ENCODE measurements at places on chromosomes 12 and 14.
A peak's percentile ranks its signal among the peaks of the same experiment; 100 is the strongest.

DNA sequence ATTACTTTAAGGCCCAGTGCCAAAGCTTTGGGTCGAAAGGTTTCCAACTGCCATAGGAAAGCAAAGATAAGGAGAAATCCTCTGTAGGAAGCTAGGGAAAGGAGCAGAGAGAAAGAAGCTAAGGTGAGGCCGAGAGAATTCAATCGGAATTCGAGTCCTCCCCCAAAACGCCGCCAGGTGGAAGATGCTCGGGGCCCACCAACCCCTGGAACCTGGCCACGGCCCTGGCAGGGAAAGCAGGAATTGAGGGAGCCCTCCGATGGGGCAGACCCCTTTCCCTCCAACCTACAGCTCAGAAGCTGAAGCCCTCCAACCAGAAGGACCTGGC is 498 bp downstream of the GMFB start:
- H3K4me1 ChIP-seq = peaks cover 16% of the 10 kb centered on the region
- H3K36me3 ChIP-seq = no peaks in the 10 kb centered on the region
- no peaks in the 10 kb centered on the region for H3K27me3 ChIP-seq
- H3K4me3 ChIP-seq = peak overlapping the region; percentile 93
- DNase-seq = no peak

DNA sequence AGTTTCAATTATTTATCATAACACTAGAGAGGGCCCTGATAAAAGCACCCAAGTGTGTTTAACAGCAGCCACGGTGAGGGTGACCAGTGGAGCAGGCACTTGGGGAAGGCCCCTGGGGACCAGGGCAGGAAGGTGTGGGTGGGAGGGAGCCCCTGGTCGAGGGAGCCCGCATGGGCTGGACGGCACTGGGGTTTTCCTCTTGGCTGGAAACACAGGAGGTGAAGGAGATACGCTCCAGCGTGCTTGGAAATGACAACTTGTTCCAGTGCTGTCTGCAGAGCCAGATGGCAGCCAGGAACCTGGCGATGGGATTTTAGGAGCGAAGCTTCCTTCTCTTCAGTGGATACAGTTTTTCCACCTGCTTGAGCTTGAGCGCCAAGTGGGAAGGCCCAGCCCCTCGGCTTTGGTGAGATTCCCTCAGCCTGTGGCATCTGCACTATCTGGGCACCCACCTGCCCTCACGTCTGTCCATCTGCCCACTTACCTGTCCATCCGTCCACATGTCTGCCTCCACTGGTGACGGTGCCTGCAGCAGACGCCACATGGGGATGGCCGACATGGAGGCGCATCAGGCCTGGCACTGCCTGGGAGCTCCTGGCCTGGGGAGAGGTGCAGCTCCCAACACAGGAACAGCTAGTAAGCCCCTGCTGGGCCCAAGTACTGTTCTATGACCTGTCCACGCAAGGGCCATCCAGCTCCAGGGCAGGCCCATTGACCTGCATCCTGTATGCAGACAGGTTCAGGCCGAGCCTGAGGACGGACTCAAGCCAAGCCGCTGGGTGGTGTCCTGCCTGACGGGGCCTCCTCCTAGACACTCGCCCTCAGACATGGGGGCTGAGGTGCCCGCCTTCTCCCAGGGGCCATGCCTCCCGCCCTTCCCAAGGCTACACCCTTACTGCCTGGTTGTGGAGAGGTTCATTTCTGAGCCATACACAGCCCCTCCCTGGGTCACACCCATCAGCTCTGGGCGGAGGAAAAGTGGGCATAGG is 192.2 kb upstream of the C14orf180 start:
- H3K27me3 ChIP-seq = peaks cover 8% of the 10 kb centered on the region
- H3K4me3 ChIP-seq = no peak overlapping the region
- no peaks in the 10 kb centered on the region for H3K4me1 ChIP-seq
- no peak for DNase-seq
- no peak overlapping the region for H3K27ac ChIP-seq

DNA sequence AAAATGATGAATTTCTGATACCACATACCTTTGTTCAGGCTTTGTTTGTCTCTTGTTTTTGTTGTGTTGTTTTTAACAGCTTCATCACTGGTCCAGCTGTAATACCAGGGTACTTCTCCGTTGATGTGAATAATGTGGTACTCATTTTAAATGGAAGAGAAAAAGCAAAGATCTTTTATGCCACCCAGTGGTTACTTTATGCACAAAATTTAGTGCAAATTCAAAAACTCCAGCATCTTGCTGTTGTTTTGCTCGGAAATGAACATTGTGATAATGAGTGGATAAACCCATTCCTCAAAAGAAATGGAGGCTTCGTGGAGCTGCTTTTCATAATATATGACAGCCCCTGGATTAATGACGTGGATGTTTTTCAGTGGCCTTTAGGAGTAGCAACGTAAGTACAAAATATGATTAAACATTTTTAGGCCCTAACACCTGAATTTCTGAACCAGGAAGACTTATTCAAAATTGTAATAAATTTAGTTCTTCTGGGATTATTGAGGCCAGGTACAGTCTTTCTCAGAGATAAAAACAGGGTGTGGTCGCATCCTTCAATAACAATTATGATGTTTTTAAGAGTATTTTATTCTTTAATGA is 22.4 kb downstream of the RXYLT1 start:
- no peak for DNase-seq
- no peak overlapping the region for H3K27ac ChIP-seq
- H3K36me3 ChIP-seq = peaks cover 7% of the 10 kb centered on the region
- no peak overlapping the region for H3K4me3 ChIP-seq

- no peaks in the 10 kb centered on the region for H3K4me1 ChIP-seq
- H3K4me3 ChIP-seq = no peak overlapping the region
- H3K27me3 ChIP-seq = peaks cover 2% of the 10 kb centered on the region
- DNase-seq = peak; percentile 11
- no peak overlapping the region for H3K27ac ChIP-seq
Measured at GRCh38 chr12:93664573-93665138, 12.5 kb upstream of the CRADD start.

DNA sequence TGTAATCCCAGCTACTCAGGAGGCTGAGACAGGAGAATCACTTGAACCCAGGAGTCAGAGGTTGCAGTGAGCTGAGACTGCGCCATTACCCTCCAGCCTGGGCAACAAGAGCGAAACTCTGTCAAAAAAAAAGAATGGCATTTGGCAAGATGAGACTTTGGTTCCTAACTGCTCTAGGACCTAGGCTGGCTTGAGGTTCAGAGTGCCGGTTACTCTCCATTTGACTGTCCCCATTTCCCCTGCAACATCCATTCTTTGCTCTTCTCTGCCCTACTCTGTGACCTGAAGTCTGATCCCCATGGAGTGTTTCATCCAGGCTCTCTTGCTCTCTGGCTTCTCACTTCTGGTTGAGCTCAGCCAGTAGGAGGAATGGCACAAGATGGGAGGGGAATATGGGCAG is 26.2 kb upstream of the PPP4R3A start:
- no peak for DNase-seq
- no peaks in the 10 kb centered on the region for H3K27me3 ChIP-seq
- H3K27ac ChIP-seq = no peak overlapping the region
- H3K36me3 ChIP-seq = no peaks in the 10 kb centered on the region
- no peaks in the 10 kb centered on the region for H3K4me1 ChIP-seq
- H3K4me3 ChIP-seq = no peak overlapping the region
